Cerebellum (tissue), 4 donors: ENCODE measurements at places on chromosomes 1 and 21.

GRCh38 chr1:220224033-220224432 lies 48.2 kb downstream of the RAB3GAP2 start:
- DNase-seq, result no peak

GRCh38 chr21:32200029-32200428 lies 78.8 kb downstream of the MIS18A start:
- DNase-seq, result no peak

GRCh38 chr1:181023265-181024057 lies 791 bp upstream of the STX6 start:
- no peak for DNase-seq

- DNase-seq, result no peak
These were observed 36.6 kb downstream of the CDC42 start for GRCh38 chr1:22089134-22089571.

- no peak for DNase-seq
These were observed 2.4 kb downstream of the CCDC17 start for GRCh38 chr1:45621501-45621836.

- no peak for DNase-seq
These were observed 31.4 kb downstream of the VASH2 start for GRCh38 chr1:212981571-212982328.

DNA sequence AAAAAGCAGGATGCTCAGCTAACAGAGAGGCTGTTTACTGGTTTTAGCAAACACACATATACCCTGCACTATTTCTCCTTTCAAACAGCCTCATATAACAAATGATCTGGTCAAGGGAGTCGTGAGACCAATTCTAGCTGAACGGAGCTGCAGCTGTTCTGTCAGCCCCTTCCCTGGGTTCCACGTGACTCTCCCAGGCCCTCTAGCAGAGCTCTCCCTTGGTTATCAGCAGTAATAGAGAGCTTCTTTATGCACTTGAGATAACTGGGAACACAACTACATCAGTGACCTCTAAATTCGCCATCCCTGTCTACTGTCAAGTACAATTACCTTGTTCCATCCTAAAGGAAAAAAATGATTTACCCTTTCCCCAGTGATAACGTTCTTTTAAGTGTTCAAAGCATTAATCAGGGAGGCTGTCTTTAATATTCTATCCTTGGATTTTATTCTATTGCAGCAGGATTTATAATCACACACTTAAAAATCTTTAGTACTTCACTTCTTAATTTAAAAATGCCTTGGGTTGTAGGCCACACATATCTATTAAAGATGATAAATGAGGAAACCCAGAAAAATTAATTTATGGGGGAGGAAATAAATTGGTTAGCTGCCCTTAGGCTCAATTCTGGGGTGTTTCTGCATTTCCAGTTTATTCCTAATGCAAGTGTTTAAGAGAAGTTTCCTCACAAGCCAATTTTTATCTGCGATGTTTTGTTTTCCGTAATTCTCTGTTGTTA lies 28.2 kb downstream of the PTGER3 start:
- no peak for DNase-seq

DNA sequence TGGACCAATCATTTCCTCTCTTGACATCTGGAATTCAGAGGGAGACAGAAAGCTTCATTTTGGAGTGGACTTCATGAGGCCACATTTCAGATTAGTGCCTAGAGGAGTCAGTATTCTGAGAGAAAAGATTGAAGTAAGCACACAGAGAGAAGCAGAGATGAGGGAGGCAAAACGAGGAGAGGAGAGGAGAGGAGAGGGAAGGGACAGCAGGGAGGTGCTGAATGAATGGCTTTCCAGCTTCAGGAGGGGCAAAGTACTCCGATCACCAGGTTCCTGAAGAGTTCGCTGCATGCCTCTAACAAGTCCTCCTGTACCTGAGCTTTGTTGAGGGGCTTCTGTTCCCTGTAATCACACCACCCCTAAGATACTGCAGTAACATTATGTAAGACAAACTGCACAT lies 76.0 kb downstream of the NRIP1 start:
- DNase-seq, result no peak

DNA sequence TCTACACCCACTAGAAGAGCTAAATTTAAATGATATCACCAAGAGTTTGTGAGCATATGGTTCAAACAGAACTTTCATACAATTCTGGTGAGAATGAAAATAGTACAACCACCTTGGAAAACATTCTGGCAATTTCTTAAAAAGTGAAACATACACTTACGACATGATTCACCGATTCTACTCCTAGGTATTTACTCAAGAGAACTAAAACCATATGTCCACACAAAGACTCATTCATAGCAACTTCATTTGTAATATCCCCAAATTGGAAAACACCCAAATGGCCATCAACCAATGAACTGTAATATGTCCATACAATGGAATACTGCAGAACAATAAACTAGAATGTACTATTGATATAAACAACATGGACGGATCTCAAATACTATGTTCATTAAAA lies 51.2 kb upstream of the ADAM30 start:
- no peak for DNase-seq
